Activated CD4-positive, alpha-beta T cell treated with anti-CD3 and anti-CD28 coated beads, Interleukin-2, amount 50 U/mL, for 1 hour (primary cell): ENCODE measurements at places on chromosomes 2 and 18.
A peak's percentile ranks its signal among the peaks of the same experiment; 100 is the strongest.

- DNase-seq: no peak
These were observed 40.1 kb downstream of the AOX1 start for GRCh38 chr2:200625958-200626363.

DNA sequence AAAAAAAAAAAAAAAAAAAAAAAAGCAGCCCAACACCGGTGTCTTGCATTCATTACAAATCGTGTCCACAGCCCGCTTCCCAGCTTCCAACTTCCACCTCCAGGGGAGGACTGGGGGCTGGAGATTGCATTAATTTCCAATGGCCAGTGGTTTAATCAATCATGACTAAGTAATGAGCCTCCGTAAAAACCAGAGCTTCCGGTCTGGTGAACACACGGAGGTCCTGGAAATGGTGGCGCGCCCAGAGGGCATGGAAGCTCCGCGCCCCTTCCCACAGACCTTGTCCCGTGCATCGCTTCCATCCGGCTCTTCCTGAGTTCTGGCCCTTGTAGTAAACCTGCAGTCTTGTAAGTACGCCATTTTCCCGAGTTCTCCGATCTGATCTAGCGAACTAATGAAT lies 43.6 kb downstream of the EEF1B2 start:
- no peak for DNase-seq

DNA sequence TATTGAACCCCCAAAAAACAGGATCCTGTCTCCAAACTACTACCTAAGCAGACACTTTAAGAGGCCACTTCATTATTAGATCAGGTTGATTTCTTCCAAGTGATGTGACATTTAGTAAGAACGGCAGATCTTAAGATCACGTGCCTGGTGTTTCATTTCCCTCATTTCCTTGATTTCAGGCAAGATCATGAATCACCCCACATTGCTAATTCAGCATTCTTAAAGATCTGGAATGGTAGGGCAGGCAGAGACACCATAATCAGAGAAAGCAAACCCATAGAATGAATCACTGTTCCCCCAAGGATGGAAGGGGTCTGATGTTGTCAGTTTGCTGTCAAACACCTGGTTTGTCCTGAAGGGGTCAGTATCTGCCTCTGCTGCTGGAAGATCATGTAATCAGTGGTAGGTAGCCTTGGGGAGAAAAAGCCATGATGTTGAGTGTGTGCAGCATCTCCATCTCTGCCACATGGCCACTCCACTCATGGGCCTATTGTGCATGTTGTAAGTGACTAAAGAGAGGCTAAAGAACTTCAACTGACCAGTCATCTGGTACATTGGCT lies 133.9 kb downstream of the ARHGAP15 start:
- no peak for DNase-seq

DNA sequence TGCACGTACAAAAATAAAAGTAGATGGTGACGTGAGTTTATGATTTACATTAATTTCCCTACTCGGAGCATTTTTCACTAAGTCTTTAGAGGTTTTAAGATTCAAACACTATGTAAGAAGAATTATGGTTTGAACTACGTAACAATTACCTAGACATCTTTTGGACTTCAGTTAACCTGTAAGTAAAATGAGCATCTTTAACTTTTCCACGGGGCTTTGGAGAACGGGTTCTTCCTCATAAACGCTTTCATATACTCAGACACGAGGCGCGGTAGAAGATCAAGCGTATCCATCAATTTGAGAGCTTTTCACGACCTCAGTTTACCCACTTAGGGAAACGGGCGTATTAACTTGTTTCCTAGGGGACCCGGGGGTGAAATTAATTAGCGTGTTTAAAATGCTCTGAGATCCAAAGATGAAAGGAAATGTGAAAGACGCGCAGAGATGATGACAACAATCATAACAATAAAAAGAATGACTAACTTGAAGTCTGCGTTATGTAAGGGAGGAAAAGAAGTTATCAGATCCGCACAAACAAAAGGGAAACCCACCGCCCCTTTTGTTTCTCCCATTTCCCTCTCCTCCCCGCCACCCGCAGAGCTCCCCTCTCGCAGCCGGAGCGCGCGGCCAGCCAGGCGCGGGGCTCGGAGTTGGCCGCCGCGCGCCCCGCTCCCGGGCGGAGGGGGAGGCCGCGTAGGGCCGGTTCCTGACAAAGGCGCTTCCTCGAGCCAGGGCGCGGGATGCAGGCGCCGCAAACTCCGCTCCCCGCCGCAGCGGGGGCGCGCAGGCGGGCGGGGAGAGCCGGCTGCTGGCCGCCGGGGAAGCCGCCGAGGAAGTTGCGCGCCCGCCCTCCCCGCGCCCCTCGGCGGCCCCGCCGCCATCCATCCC lies 807 bp downstream of the PELI1 start:
- DNase-seq: peak; percentile 25

GRCh38 chr2:167127135-167127534 lies 238.9 kb downstream of the XIRP2 start:
- DNase-seq: no peak

GRCh38 chr2:88006912-88007439 lies 9.4 kb downstream of the RNU2-63P start:
- DNase-seq: no peak
